Progenitor cell of endocrine pancreas (in vitro differentiated cells): ENCODE measurements at places on chromosomes 2 and 18. TPM values are rescaled to one million over a fixed set of nuclear protein-coding genes. Genes with fewer than 3 reads are reported as not detected.

SCN2A gene
- total RNA-seq: 0.86 and 1.0 TPM in 2 replicates

DNA sequence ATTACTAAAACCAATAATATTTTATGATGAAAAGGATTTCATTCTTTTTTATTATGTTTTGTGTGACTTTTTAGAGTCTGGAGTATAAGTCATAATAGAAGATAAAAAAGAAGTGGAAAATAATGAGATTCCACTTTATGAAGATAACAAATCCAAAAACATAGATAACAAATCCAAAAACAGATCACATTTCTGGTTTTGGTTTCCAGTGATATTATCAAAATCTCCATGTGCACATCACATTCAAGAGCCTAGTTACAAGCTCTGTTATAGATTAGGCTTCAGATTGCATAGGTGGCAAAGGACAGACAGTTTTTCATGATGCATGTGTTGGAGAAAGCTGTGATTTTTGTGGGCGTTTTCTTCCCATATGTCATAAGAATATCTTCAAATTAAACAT, 648.2 kb downstream of the STK39 start:
- H3K4me3 ChIP-seq: no peak overlapping the region
- no peak for DNase-seq
- no peak overlapping the region for H3K27ac ChIP-seq
- no peaks in the 10 kb centered on the region for H3K27me3 ChIP-seq

DNA sequence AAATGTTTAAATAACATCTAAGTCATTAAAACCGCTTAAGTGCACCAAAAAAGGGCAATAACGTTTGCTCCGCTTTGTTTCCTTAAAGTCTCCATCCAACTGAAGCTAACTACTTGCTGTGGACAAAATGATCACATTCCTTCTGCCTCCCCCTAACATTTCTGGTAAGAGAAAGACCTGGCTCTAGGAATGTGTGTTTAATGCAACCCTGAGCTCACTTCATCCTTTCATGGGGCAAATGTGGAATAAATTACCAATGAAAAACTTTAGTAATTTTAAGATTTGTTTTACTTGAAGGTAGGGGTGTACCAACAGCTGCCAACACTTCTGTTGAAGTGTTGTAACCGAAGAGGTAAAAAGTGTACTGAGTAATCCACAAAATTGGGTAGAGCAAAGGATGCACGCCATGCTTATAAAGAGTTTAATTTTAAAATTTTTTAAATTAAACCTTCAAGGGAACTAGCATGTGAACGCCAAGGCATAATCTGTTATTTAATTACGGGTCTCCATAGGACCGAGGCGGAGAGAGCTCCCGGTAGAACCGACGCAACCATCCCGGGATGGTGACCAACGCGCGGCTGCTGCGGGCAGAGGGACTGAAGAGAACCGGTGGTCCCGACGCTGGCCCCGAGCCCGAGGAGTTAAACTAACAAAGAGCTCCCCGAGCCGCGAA, 1.1 kb downstream of the HNRNPLL start:
- peaks cover 43% of the 10 kb centered on the region for H3K4me1 ChIP-seq
- peak overlapping the region; percentile 93 for H3K4me3 ChIP-seq
- no peaks in the 10 kb centered on the region for H3K27me3 ChIP-seq
- no peaks in the 10 kb centered on the region for H3K36me3 ChIP-seq

FSHR gene
- 0.44 and 0.74 TPM in 2 replicates for total RNA-seq

- H3K27me3 ChIP-seq: no peaks in the 10 kb centered on the region
- H3K4me1 ChIP-seq: no peaks in the 10 kb centered on the region
- no peaks in the 10 kb centered on the region for H3K36me3 ChIP-seq
- DNase-seq: no peak
Measured at GRCh38 chr2:41187376-41188122, 735.7 kb upstream of the SLC8A1 start.

GRCh38 chr2:7962161-7962560, 719.7 kb upstream of the ID2 start:
- H3K4me1 ChIP-seq: peaks cover 1% of the 10 kb centered on the region
- H3K27ac ChIP-seq: no peak overlapping the region
- no peak overlapping the region for H3K4me3 ChIP-seq

DNA sequence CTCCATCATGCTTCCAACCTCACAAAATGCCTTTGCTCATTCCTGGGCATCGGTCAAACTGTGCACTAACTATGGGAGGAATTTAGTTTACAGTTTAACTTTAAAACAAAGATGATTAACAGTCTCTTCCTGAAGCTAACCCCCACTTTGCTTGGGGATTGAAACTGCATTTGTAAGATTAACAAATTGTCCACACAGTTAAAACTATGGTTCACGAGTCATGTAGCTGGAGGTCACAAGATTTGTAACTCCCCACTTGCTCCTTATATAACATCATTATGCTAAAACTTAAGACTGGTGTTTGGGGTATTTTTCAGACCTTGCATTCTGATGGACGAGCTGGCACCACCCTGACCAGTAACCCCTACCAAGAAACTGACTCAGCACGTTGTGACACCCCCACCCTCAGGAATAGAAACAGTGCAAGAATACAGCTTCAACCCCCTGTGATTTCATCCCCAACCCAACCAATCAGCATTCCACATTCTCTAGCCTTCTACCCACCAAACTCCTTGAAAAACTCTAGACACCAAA, 252.3 kb downstream of the MBD5 start:
- no peaks in the 10 kb centered on the region for H3K27me3 ChIP-seq
- no peak overlapping the region for H3K4me3 ChIP-seq
- H3K36me3 ChIP-seq: peaks cover 3% of the 10 kb centered on the region
- peaks cover 8% of the 10 kb centered on the region for H3K4me1 ChIP-seq
- H3K27ac ChIP-seq: no peak overlapping the region

DNA sequence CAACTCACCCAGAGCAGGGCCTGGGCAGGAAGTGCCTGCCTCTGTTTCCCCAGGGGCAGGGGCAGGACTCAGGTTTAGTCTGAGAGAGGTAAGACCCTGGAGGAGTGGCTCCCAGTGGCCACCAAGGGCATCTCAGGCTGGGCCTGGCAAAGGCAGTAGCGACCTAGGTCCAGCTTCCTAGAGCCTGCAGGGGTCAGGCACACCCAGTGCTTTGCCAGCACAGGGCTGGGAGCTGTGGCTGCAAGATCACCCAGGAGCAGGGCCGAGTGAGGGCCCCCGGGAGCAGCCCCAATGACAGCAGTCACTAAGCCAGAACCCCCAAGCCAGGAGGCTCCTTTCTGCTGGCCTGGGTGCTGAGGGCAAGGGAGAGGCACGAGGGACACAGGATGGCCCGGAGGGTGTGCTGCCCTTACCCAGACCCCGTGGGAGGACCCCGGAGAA, 8.8 kb upstream of the DUSP2 start:
- H3K4me3 ChIP-seq: no peak overlapping the region
- peaks cover 11% of the 10 kb centered on the region for H3K27me3 ChIP-seq
- H3K36me3 ChIP-seq: no peaks in the 10 kb centered on the region
- no peak for DNase-seq
- no peaks in the 10 kb centered on the region for H3K4me1 ChIP-seq
- no peak overlapping the region for H3K27ac ChIP-seq

DNA sequence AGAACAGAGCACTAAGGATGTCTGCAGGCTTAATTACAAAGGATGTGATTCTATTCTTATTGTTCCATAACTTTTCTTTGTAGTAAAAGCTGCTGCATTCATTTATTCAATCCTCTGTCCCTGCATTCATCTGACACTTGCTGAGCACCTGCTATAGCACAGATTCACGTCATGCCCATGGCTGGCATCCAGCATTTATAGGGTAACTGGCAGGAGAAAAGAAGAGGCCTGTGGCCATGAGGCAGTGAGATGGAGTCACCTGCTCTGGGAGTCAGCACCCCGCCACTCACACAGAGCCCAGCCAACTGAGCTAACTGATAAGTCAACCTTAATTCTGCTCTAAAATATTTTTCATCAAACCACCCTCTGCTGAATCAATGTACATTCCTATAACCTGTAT, 18.3 kb upstream of the CDC42EP3 start:
- H3K4me1 ChIP-seq: peaks cover 18% of the 10 kb centered on the region
- H3K4me3 ChIP-seq: no peak overlapping the region
- no peak for DNase-seq

DNA sequence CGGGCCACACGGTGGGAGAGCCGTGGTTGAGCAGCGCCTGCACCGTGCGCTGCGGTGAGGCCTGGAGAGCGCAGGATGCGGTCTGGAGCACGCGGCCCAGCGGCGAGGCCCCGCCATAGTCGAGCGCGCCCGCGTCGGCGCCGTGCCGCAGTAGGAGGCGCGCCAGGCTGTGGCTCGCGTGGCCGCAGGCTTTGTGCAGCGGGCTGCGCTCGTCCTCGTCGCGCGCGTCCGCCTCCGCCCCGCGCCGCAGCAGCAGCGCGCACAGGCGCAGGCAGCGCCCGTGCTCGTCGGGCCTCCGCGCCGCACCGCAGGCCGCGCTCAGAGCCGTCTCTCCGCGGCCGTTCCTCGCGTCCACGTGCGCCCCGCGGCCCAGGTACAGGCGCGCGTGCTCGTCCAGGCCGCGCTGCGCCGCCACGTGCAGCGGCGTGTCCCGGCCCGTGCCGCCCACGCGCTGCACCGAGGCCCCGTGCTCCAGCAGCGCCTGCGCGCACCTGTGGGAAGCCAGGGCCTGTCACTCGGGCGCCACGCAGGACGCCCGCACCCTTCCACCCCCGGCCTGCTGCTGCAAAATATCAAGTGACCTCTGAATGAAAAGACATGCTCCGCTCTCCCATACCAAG, 46.3 kb upstream of the GBX2 start:
- H3K4me1 ChIP-seq: peaks cover 4% of the 10 kb centered on the region
- no peak overlapping the region for H3K4me3 ChIP-seq
- H3K36me3 ChIP-seq: no peaks in the 10 kb centered on the region
- H3K27ac ChIP-seq: no peak overlapping the region

ANKAR gene
- 9.0 and 10.3 TPM in 2 replicates for total RNA-seq

- peaks cover 10% of the 10 kb centered on the region for H3K4me1 ChIP-seq
- no peak overlapping the region for H3K4me3 ChIP-seq
- no peaks in the 10 kb centered on the region for H3K27me3 ChIP-seq
- no peak for DNase-seq
- H3K36me3 ChIP-seq: no peaks in the 10 kb centered on the region
Measured at GRCh38 chr2:160837416-160837815, 322.8 kb upstream of the TANK start.

- no peak for DNase-seq
- H3K4me1 ChIP-seq: peaks cover 42% of the 10 kb centered on the region
- no peaks in the 10 kb centered on the region for H3K36me3 ChIP-seq
Measured at GRCh38 chr2:190352668-190353536, 9.5 kb downstream of the INPP1 start.

DNA sequence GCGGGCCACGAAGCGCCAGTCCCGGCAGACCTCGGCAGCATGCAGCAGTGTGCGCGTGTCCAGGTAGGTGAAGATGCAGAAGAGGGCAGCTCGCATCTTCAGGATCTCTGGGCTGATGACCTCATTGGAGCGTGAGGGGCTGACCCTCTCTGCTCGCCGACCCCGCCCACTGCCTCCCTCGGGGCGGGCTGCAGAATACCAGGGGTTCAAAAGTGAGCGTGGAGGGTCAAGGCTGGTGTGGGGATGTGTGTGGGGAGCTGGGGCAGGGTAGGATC, 20.0 kb downstream of the FBXO41 start:
- no peaks in the 10 kb centered on the region for H3K36me3 ChIP-seq
- H3K27me3 ChIP-seq: peaks cover 23% of the 10 kb centered on the region
- no peak overlapping the region for H3K27ac ChIP-seq
- no peak overlapping the region for H3K4me3 ChIP-seq
- no peak for DNase-seq
- peaks cover 3% of the 10 kb centered on the region for H3K4me1 ChIP-seq

- peaks cover 12% of the 10 kb centered on the region for H3K27me3 ChIP-seq
- H3K4me1 ChIP-seq: no peaks in the 10 kb centered on the region
- no peaks in the 10 kb centered on the region for H3K36me3 ChIP-seq
- H3K27ac ChIP-seq: no peak overlapping the region
- H3K4me3 ChIP-seq: no peak overlapping the region
Measured at GRCh38 chr2:238956676-238957075, 108.8 kb downstream of the TWIST2 start.

GALNT5 gene
- total RNA-seq: 0.60 and 1.2 TPM in 2 replicates

DNA sequence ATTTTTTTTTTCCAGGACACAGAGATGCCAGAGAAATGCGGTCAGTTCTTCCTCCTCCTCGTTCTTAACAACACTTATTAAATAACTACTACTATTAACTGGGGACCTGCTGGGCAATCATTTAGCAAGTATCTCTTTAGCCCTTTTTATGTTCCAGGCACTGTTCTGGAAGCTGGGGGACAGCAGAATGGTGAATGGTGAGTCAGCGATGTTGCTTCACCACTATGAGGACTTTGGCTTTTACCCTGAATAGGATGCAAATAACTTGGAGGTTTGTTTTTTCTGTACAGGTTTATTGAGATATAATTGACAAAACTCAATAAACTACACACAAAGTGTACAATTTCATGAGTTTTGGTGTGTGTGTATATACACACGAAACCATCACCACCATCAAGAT, 179.9 kb upstream of the MSH6 start:
- no peak overlapping the region for H3K27ac ChIP-seq
- peaks cover 2% of the 10 kb centered on the region for H3K4me1 ChIP-seq
- H3K27me3 ChIP-seq: peaks cover 6% of the 10 kb centered on the region
- DNase-seq: no peak
- H3K4me3 ChIP-seq: no peak overlapping the region
- H3K36me3 ChIP-seq: no peaks in the 10 kb centered on the region

NEU2 gene
- total RNA-seq: not detected in 2 replicates

DNA sequence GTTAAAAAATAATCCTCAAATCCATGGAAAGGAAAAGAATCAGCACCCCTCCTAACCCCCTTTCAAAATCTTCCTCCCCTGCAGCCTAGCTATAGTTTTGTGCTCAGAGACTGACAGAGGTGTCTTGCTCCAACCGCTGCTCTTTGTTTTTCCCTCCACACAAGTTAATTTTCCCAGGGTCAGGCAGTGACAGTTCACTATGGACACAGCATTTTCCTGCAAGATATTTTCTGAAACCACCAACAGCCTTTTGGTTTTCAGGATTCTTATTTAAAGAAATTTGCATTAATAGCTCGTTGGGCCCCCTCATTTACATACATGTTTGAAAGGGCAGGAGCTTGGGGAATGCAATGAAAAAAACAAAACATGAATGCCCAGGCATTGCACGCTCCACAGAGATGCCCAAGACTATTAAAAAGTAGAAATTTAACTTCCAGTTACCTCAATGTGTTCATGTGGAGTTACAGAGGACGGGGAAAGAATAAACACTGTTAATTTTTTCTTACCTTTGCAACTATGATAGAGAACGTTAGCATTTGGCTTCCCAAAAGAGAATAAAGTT, 71.4 kb upstream of the CXCR4 start:
- H3K27ac ChIP-seq: no peak overlapping the region
- no peaks in the 10 kb centered on the region for H3K4me1 ChIP-seq
- no peak overlapping the region for H3K4me3 ChIP-seq
- no peak for DNase-seq
- no peaks in the 10 kb centered on the region for H3K36me3 ChIP-seq

WDSUB1 gene
- total RNA-seq: 13.0 and 14.9 TPM in 2 replicates

DNA sequence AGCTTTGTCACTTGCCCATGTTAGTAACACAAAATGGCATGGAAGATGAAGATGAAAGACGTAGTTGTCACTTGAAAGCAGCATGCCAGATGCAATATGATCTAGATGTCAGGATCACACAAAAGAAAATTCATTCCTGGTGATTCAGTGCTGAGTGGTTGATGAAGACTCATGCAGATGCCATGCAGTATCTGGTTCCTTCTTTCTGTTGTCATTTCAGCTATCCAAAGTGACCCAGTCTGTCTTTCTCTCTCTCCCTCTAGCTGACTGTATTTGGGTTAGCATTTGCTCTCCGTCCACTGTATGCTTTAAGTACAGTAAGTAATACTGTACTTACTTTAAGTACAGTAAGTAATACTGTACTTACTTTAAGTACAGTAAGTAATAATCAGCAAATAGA, 50.4 kb downstream of the TTN start:
- no peaks in the 10 kb centered on the region for H3K36me3 ChIP-seq
- no peak overlapping the region for H3K4me3 ChIP-seq
- no peak for DNase-seq
- H3K27me3 ChIP-seq: no peaks in the 10 kb centered on the region
- H3K27ac ChIP-seq: no peak overlapping the region

EFHD1 gene
- 2.7 and 4.3 TPM in 2 replicates for total RNA-seq
